Colonic mucosa (tissue), 4 donors: ENCODE measurements at places on chromosomes 1 and 21.

GRCh38 chr1:9760824-9761223, 62.9 kb downstream of the CLSTN1 start:
- DNase-seq: no peak

DNA sequence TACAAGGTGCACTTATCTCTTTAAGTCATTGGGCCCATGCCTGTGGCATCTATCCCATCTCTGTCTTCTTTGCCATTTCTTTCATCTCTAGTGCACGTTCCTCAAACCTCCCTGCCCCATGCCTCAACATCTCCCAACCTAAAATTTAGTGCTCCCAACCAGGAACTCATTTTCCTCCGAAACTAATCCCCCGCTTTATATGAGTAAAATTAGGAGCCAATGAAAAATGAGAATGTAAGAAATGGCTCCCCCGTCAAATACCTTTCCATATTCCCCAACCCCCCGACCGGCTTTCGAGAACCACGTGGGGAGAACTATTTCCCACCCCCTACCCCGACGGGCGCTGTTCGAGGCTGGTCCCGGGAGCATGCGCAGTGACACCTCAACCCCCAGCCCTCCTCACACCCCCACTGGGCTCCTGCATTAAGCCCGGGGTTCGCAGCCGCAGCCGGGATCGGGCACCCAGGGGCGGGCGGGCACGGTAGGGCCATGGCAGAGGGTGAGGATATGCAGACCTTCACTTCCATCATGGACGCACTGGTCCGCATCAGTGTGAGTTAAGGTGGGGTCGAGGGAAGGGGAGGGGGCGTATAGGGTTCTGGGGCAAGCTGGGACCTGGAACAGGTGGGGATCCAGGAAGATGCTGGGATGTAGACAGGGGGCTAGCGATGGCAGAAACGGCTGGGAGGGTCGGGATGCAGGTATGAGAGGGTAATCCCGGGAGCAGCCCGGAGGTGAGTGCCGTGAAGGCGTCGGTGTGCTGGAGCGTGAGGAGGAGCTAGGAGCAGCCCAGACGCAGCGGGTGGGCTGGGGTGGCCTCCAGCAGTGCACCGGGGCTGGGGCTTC, at the start of gene TRIM46:
Gene TRIM46 (plus strand): TSS at position 372 of the 846 bp plus-strand sequence. CDS start 118 bp downstream, at position 490.
- DNase-seq: peak; percentile 45

GRCh38 chr1:218671573-218671972, 326.4 kb downstream of the TGFB2 start:
- DNase-seq: no peak

DNA sequence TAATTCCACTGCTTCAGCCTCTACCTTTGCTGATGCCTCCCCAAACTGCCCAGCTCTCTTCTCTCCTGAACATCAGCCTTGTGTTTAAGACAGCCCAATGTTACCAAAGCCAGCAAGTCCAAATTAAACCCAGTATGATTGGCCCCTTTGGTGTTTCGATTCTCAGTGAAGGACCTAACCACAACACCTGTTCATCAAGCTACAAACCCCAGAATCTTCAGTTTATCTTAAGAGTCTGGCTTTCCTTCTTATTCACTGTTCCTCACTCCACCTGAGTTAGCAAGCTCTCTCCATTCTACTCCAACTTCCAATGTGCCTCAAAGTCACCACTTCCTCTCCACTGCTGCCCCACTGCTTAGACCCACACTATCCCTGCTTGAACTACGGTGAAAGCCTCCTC, 25.5 kb upstream of the ITPKB start:
- DNase-seq: no peak

GRCh38 chr1:116753312-116753711, 918 bp upstream of the CD2 start:
- DNase-seq: no peak

- DNase-seq: peak; percentile 71
Measured at GRCh38 chr1:171742577-171742922, 685 bp upstream of the VAMP4 start.

DNA sequence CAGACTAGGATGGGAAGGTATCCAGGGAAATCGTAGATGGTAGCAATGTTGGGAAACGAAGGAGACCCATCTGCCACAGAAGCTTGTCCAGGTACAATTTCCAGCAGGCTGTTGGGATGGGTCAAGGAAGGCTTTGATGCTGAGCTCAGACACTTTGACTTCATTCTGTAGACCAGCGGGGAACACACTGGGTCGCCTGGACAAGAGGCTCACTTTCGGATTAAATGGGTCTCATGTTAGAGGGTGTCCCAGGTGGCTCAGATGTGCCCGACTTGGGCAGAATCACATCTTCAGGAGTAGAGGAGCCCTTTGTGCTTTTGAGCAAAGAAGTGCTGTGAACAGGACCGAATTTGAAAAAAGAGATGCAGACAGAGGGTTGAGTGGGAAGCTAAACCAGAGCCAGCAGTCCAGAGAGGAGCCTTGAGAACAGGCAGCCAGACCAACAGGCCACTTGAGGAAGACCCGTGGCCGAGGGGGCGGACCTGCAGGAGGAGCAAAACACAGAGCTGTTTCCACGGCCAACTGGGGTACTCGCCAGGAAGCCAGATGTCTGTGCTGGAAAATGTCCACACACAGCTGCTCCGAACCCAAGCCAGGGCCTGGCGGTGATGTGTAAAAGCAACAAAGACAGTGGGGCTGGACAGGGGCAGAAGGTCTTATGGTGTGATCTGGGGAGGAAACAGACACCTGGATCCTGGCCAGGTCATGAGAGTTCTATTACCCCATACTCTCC, 146.9 kb downstream of the AJAP1 start:
- peak; percentile 60 for DNase-seq

DNA sequence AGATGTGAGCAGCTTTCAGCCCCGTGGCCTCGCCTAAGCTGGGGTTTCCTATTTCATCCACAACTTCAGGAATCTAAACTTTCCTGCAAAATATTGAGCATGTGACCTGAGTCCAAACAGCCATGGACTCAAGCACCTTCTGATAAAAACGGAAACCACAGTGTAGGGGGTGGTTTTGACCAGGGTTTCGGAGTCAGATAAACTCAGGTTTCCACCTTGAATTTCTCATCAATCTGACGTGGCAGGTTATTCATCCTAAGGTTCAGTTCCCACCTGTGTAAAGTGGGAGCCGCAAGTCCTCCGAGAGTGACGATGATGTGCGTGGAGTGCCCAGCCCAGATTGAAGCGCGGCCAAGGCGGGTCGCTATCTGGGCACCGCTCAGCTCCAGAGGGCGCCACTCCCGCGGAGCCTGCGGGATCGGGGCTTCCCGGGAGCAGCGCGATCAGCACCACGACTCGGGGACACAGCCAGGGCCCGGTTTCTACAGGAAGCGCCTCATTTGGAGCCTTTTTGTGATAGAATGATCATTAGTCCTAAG, 871 bp upstream of the ETS2 start:
- DNase-seq: peak; percentile 87

DNA sequence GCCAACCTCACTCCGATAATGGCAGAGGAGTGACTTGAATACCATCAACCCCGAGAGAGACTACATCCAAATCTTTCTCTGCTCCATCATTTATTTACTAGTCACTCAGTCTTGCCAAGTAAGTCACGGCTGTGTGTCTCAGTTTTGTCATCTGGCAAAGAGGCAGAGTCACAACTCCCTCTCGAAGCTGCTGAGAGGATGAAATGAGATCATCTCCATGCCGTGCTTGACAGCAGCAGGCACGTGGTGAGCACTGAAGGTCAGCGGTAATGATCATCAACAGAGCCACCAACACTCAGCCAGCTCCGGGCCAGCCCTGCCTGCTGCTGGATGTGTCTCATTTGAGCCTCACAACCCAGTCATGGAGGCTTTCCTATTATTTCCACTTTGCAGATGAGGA, 19.9 kb downstream of the ALDH4A1 start:
- DNase-seq: no peak

DNA sequence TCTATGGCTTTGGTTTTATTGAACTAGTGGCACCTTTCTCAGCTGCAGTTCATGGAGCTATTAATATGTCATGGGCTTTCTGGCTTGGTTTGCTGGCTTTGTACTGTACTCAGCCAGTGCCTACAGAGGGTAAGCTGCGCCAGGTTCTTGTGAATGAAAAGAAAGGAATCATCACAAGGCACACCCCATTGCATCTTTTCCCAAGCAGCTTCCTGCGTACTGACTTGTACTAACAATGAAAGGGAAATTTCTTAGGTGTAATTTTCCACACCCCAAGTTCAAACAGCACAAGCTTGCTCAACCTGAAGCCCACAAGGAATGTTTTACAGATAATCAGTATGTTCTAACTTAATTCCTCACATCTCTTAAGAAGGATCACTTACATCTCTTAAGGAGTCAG, 78.0 kb upstream of the TNFSF18 start:
- no peak for DNase-seq

DNA sequence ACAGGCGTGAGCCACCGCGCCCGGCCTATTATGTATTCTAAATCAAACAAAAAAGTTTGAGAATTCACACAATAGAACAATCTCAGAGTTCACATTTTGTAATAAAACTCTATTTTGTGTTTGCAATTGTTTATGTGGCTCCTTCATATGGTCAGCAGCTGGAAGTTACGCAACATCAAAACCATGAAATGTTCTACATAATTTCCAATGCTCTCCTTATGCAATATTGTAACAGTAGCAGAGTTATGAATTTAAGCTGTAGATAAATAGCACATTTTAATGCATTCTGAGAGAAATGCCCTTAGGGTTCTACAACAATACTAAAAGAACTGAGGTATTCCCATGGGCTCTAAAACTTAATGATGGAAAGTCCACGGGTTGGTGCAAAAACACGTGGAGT, 62.3 kb upstream of the COL11A1 start:
- DNase-seq: no peak

GRCh38 chr1:84433258-84434080, 35.2 kb downstream of the DNASE2B start:
- peak; percentile 81 for DNase-seq

DNA sequence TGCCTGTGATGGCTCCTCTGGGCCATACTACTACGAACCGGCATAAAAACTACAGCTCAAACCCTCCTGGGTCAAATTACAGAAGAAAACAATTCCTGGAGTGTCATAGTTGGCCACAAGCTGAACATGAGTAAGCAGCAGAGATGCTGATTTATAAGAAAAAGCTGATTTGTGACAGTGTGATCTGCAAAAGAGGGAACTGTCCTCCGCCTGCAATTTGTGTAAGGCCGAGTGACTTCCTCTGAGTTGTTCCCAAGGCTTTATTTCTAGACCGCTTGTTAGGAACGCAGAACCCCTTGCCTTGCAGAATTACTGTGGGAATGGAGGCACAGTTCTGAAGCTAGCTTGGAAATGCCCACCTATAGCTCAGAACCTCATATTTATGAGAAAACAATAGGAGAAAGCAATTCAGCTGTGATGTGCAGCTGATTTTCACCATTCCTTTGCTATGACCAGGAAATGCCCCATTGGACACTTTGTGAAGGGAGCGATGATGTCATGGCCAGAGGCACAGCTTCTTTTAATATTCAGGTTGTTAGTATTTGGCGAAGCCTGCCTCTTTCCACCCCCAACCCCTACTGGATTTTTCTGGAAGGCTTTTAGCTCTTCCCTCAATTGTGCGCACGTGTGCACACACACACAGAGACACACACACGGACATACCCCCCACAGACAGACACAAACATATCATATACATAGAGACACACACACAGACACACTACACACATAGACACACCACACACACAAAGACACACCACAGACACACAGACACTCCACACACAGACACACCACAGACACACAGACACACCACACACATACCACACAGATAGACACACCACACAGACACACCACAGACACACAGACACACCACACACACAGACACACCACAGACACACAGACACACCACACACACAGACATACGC, 47.6 kb downstream of the IER5 start:
- no peak for DNase-seq

- no peak for DNase-seq
Measured at GRCh38 chr1:2271211-2271721, 43.1 kb downstream of the SKI start.

DNA sequence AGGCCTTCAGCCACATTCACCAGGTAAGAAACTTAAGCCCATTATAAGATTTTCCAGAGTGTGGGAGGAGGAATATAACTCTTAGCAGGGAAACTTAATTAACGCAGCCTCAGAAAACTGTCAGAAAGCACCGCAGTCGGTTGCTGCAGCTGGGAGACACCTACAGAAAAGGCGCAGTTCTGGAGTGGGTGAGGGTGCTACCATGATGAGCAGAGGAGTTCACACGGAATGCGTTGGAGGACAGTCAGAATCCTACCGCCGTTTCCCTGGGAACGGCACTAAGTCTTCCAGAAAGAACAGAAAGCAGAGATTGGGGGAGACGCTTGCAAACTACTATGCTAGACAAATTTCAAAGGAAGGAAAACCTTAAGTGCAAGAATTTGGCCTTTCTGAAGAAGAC, 6.4 kb downstream of the ACTN2 start:
- DNase-seq: no peak

- DNase-seq: no peak
Measured at GRCh38 chr1:200528858-200529606, 91.5 kb downstream of the KIF14 start.

GRCh38 chr1:202002507-202002906, 7.9 kb upstream of the ELF3 start:
- DNase-seq: no peak

DNA sequence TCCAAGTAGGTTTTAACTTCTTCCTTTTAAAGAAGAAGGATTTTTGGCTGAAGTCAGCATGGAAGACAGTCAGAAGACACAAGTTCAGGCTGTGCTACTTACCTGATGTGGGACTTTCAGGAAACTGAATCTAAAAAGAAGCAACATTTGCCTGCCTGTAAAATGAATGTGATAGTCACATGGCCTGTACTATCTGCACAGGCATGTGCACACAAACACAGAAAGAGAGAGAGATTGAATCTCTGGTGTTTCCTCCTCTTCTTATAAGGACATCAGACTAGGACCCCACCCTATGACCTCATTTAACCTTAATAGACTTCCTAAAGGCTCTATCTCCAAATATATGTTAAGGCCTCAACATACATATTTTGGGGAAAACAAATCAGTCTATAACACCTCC, 542.9 kb downstream of the PLPP3 start:
- no peak for DNase-seq

- no peak for DNase-seq
Measured at GRCh38 chr1:27455139-27455811, 34.7 kb downstream of the WASF2 start.

DNA sequence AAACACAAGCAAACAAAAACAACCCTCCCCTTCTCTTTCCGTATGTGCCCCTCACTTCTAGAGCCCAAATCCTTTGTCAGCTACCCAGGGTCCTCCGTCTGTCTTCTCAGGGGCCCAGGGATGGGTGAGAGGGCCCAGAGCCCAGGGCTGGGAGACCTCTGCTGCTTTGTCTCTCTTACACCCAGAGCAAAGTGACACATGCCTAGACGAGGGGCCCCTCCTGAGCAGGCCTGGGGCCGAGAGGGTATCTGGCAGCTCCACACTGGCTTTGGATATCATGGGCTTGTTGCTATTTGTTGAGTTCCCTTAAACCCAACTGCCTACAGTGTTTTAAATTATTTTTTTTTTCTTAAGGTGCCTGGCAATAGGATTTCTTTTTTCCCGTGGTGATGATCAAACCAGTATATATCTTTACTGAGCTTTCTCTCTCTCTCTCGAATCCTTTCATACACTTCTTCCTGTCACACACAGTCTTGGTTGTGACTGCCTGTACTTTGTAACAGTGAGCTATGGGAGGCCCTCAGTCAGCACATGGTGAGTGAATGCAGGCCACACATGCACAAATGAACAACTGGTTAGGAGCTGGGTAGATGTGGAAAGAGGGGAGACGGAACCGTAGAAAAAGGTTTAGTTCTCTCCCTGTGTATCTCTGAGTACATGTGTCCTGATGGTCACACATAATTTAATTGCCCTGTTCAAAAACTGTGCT, 14.5 kb downstream of the RASSF5 start:
- DNase-seq: no peak
